ENCODE measurements at places on chromosomes 3 and 15.

DNA sequence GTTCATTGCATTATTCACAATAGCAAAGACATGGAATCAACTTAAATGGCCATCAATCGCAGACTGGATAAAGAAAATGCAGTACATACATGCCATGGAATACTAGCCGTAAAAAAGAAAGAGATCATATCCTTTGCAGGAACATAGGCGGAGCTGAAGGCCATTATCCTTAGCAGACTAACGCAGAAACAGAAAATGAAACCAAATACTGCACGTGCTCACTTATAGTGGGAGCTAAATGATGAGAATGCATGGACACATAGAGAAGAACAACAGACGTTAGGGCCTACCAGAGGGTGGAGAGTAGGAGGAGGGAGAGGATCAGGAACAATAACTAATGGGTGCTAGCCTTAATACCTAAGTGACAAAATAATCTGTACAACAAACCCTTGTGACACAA lies 57.9 kb downstream of the RASA2 start:
- DNase-seq = no peak

- DNase-seq = no peak
Measured at GRCh38 chr15:71707230-71708050, 102.9 kb upstream of the NR2E3 start.

GRCh38 chr15:27095886-27096624 lies 125.1 kb downstream of the GABRG3 start:
- DNase-seq = no peak

GRCh38 chr15:82933576-82933975 lies 18.9 kb downstream of the HOMER2 start:
- DNase-seq = no peak

- no peak for DNase-seq
Measured at GRCh38 chr3:16104156-16104555, 70.3 kb upstream of the GALNT15 start.

GRCh38 chr3:162998205-162998604 lies 1501.6 kb downstream of the OTOL1 start:
- DNase-seq = no peak

GRCh38 chr3:131555456-131555855 lies 52.7 kb upstream of the MRPL3 start:
- no peak for DNase-seq

All from NCI-H1048 (cell line).